ENCODE measurements at places on chromosomes 1 and 21.
A peak's percentile ranks its signal among the peaks of the same experiment; 100 is the strongest.

GRCh38 chr1:108502624-108503023, 52.5 kb downstream of the NBPF6 start:
- ATAC-seq: peak; percentile 60

GRCh38 chr1:48908606-48909005, 131.9 kb upstream of the BEND5 start:
- ATAC-seq: no peak

DNA sequence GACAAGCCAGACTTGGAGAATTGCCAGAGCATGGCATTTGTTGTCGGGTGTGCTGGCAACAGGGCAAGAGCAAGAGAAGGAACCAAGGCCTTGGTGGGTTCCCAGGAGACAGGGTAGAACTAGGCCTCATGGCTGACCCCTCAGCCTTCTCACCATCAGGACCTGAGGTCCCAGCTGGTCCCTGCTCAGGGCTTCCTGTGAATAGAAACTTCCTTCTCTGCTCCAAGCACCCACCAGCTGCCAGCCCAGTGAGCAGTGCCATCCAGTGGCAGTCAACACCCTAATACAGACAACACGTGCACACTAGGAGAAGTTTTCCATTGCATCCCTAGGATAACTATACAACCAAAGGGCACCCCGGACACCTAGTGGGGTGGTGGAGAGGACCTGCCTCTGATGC, 22.8 kb downstream of the S100A6 start:
- ATAC-seq: no peak

- ATAC-seq: no peak
Measured at GRCh38 chr1:45573231-45573804, 10.5 kb upstream of the NASP start.

DNA sequence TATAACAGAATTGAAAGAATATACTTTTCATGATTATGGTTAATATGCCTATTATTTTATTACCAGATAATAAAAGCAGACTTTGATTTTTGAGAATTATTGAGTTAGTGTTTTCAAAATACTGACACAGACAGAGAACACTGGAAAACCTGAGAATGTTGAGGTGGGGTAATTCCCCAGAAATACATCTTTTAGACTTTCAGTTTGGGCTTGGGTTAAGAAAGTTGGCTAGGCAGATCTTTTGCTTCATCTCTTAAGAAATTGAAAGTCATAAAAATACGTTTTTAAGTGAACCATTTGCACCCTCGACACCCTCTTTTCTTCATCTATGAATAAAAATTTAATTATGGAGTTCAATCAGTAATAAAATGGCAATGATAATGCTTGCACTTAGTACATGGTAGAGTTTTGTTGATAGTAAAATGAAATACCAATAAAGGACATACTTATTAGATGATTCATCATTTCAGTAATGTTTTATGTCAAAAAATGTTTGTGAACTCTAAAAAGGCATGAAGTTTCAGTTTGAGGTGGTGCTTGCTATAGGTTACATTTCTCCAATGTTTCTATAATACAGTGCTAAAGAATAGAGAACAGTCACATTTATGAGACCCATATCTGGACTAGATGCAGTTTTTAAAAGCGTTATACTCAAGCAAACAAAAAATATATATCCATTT, 1.9 kb upstream of the SAMSN1 start:
- no peak for ATAC-seq

DNA sequence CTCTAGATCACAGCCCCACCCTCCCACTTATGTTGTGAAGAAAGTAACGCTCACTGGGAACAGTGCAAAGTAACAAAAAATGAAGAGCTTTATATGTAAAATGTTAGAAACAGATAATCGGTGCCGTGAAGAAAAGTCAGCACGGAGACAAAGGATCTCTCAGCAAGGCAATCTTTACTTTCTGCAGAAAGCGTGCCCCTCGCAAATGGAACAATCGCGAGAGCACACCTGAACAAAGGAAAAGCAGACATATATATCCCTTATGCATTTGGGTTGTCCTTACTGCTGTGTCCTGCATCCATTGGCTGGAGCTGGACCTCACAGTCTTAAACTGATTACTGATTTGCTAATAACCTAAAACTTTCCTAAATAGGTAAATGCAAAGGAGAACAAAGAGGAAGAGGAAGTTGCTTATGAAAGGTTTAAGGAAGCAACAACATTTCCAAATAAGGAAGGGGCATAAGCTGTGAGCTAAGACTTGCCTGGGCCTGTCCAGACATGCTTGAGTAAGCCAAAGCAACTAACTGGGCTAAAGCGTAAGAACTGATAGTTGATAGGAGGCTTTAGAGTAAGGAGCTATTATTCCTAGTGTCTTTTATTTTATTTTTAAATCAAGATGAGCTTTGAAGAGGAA, 89.7 kb downstream of the GTF2B start:
- ATAC-seq: no peak

DNA sequence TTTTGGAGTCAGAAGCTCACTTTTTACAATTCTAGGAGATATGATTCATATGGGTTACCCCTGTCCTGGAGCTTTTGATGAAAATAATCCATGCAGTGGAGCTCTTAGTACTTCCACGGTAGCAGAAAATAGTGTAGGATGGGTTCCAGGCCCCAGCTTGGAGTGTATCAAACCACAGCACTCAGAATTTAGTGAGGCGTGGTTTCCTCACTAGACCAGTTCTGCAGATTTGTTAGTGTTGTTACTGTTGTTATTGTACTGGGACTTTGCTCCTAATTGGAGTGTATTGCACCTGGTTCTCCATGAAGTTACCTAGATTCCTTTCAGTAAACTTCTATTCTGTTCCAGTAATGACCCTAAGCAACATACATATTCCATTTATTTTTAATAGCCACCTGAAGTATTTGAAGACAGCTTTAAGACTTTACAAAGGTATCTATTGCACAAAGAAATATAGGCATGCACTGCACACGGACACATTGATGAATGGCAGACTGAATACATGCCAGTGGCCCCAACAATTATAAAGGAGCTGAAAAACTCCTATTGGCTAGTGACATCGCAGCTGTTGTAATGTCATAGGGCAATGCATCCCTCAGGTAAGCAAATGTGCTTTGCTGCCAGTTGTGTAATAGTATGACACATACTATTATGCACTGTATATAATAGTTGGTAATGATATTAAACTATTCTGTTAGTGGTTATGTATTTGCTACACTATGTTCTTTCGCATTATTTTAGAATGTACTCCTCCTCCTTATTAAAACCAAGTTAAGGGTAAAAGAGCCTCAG, 1058.0 kb downstream of the KCNT2 start:
- no peak for ATAC-seq

GRCh38 chr1:198267921-198268320, 111.1 kb downstream of the NEK7 start:
- peak; percentile 83 for ATAC-seq

DNA sequence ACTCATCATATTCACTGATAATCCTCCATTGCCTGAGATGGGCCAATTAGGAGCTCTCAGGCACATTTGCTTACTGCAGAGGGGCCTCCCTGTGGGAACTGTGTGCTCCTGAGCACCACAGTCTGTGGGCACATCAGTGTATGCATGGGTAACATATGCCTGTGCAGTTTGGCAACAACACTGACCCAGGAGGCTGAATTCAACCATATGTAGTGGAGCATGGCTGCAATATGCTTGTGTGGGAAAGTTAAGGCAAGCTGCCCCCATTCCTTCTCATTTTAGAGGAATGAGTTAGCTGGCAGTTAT, 11.8 kb upstream of the FMOD start:
- ATAC-seq: no peak

DNA sequence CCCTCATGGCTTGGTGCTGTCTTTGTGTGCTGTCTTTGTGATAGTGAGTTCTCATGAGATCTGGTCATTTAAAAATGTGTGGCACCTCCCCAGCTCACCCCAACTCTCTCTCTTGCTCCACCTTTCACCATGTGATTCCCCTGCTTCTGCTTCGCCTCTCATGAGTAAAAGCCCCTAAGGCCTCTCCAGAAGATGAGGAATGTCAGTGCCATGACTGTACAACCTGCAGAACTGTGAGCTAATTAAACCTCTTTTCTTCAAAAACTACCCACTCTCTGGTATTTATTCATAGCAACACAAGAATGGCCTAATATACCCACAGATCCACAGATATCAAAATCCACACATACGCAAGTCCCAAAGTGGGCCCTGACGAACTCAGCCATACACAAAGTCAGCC, 88.9 kb upstream of the PPP2R5A start:
- ATAC-seq: no peak

GRCh38 chr21:38504066-38504465, 5.8 kb upstream of the ERG start:
- no peak for ATAC-seq

- ATAC-seq: peak; percentile 90
Measured at GRCh38 chr1:25904943-25905679, 1.1 kb downstream of the STMN1 start.

GRCh38 chr1:222931023-222931422, 116.2 kb downstream of the DISP1 start:
- peak; percentile 40 for ATAC-seq

GRCh38 chr1:213183036-213183672, 132.1 kb downstream of the RPS6KC1 start:
- no peak for ATAC-seq

GRCh38 chr1:228060458-228061190, 21.9 kb upstream of the ARF1 start:
- peak; percentile 22 for ATAC-seq

- peak; percentile 82 for ATAC-seq
Measured at GRCh38 chr1:185045814-185046492, 595 bp downstream of the RNF2 start.

- ATAC-seq: no peak
Measured at GRCh38 chr1:31708324-31708723, 4.5 kb upstream of the COL16A1 start.

GRCh38 chr21:18524097-18524880, 120.7 kb upstream of the TMPRSS15 start:
- no peak for ATAC-seq

DNA sequence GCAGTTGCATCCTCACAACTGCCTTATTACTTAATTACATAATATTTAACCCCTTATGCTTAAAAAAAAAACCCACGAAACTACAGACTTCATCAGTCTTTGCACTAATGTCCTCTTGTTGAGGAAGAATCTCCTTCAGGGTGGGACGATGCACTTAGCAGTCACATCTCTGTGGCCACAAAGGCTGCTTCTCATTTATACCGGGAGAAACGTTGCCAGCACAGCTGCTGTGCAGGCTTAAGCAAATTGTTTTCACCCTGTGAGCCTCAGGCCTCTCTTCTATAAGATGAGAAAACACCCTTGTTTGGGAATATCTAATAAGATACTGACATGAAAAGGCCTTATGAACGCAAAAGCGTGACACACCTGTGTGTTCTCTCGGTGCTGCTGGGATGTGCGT, 2.9 kb upstream of the OBSCN start:
- no peak for ATAC-seq

GRCh38 chr1:27650539-27651175, 15.7 kb upstream of the FGR start:
- ATAC-seq: peak; percentile 77

GRCh38 chr1:118692143-118692542, 296.0 kb downstream of the TBX15 start:
- ATAC-seq: no peak

DNA sequence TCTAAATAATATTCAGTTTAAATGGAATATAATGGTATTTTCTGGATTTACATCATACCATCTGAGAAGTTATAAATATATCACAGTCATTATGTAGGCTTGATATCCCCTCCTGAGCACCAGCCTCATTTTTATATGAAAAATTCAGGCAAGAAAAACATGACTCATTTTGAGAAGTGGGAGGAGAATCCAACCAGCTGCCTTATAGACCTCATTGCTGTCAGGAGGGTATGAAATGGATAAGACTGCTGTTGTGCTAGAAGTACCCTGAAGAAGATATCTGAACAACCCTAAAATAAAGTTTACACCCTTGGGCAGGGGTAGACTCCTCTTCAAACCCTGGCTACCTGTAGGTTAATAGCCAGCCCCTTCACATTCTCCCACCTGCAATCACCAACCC, 8.8 kb downstream of the GIPC2 start:
- ATAC-seq: no peak

DNA sequence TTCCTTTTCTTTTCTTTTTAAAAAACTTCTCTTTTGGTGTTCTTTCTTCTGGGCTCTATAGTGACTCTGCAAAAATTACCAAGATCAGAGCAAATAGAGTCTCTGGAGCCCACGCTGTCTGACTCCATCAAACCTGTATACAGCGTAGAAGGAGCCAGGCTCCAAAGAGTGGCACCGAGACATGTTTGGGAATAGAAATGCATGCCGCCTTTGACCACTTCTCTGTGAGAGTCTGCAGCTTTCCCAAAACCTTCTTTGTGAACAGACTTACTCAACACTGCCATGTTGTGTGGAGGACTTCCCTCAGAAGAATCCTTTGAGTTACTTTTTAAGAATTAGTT, 55.3 kb downstream of the GORAB start:
- ATAC-seq: peak; percentile 57

DNA sequence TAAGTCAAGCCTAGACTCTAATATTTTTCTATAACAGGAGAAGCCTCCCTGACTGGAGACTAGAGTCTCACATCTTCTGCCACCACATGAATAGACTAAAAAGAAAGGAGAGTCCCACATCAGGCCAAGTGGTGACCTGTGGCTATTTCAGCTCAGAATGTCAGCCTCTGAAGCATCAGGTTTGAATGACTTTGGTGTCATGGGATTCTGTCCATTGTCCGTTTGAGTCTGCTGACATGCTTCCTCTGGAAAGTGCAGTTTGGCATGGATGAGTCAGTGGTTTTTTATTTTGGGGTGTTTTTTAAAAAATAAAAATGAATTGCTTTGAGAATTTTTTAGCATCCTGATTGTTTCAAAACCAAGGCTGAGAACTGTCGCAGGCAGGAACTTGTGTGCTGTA, 19.5 kb downstream of the DYRK3 start:
- ATAC-seq: no peak

- ATAC-seq: peak; percentile 92
Measured at GRCh38 chr21:44892536-44893277, 19.2 kb upstream of the PTTG1IP start.

DNA sequence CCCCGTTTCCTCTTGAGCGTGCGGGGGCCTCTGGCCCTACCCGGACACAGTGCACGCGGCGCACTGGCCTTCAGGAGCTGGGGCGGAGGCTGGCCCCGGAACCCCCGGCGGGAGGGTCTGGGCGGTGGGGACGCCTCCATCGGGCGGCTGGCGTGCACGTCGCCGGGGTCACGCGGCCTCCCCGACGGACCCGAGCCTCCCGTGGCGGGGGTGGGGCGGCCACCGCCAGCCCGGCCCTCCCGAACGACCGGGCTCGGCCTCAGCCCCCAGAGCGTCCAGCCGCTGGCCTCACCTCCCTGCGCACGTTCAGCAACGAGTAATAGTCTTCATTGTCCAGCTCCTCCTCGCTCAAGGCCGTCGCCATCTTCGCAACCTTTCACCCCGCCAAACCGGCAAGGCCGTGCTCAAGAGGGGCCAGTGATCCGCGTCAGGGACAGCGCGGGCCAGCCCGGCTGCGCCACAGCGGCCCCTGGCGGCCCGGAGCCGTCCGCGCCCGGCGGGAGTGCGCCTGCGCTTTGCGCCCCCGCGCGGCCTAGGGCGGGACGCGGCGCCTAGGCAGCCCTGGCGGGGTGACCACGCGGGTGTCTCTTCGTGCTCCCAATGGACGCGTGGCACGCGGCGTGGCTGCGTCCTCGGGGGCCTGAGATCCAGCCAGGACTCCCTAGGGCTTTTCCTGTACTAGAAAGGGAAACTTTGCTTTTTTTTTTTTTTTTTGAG, at the start of gene DNAJC11:
Gene DNAJC11 (minus strand): TSS at position 380 of the 717 bp plus-strand sequence. CDS start 16 bp downstream, at position 364.
- ATAC-seq: peak; percentile 90

- ATAC-seq: no peak
Measured at GRCh38 chr21:46161633-46162592, 6.5 kb upstream of the FTCD start.
